ENCODE measurements at places on chromosomes 2 and 18.

GRCh38 chr2:98090951-98091350, 4.0 kb downstream of the VWA3B start:
- DNase-seq: no peak

DNA sequence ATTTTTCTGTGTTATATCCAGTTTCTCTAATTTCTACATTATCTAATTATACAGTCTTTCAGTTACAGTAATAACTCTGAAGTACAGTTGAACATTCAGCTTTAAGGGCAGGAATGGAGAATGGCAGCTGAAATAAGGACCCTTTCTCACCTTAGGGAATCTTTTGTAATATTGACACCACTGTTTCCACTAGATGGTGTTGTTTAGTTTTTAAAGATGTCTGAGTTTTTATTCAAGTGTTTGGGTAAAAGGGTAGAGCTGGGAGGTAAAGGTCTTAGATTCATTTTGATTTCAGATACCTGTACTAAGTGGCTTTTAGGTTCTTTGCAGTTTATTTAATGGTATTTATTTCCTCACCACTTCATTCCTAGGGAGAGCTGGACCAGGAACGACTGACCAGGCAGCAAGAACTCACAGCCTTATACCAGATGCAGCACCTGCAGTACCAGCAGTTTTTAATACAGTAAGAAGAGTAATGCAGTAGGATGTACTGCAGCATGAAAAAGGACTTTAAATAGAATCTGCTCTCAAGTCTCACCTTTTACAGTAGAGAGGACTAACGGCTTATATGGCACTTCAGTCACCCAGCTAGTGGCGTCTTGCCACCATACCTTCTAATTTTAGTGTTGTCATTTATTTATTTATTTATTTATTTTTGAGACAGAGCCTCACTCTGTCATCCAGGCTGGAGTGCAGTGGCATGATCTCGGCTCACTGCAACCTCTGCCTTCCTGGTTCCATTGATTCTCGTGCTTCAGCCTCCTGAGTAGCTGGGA, 33.2 kb upstream of the KCNJ13 start:
- DNase-seq: no peak

DNA sequence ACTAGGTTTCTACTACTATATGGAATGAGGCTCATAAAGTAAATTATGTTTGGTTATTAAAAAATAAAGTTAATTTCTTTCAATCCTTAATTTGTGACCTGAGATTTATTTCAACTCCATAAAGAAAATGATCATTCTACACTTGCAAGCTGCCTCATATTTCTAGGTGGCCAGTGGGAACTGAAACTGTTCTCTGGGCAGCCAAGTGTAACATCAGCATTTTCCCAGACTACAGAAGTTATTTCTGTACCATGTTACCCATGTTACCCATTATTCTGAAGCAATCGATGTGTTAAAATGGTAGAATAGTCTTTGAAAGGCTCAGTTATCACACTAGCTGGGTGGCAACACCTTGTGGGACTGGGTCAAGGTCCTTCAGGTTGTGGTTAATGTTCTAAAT, 139.3 kb upstream of the FBXO11 start:
- no peak for DNase-seq

DNA sequence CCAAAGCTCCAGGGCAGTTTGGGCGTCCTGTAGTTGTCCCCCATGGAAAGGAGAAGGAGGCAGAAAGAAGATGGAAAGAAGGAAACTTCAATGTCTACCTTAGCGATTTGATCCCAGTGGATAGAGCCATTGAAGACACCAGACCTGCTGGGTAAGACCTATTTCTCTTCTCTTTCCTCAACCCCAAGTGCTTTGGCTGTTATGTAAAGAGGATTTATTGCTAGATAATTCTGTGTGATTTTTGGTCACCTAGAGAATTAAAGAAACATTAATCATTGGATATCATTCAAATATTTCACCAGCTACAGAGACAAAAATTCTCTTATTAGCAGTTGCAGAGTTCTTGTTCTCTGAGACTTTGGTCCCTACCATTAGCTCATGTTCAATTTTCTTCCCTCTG, 1.9 kb downstream of the GALNT5 start:
- no peak for DNase-seq
